Smooth muscle cell of trachea (primary cell): ENCODE measurements at places on chromosomes 13 and 19. TPM values are rescaled to one million over a fixed set of nuclear protein-coding genes. Genes with fewer than 3 reads are reported as not detected.

PPM1N gene
- total RNA-seq: 3.3 and 4.1 TPM in 2 replicates

PRR20E gene
- not detected in 2 replicates for total RNA-seq

KIR3DL2 gene
- total RNA-seq: not detected in 2 replicates

PLD3 gene
- 199 and 478 TPM in 2 replicates for total RNA-seq

OR7A5 gene
- total RNA-seq: not detected in 2 replicates

CEACAM4 gene
- total RNA-seq: not detected in 2 replicates

PSMD8 gene
- 302 and 326 TPM in 2 replicates for total RNA-seq

IZUMO1 gene
- not detected in 2 replicates for total RNA-seq

NLRP9 gene
- not detected in 2 replicates for total RNA-seq

DPF1 gene
- 1.3 and 2.2 TPM in 2 replicates for total RNA-seq

SLC15A1 gene
- total RNA-seq: under 0.01 TPM in 2 replicates

LRRC63 gene
- 0.17 and 0.29 TPM in 2 replicates for total RNA-seq

ACP5 gene
- 0.66 TPM in 1 of 2 replicates, not detected in the other for total RNA-seq

NDUFB7 gene
- 188 and 247 TPM in 2 replicates for total RNA-seq

NTN5 gene
- total RNA-seq: under 0.01 and 0.33 TPM in 2 replicates

LIM2 gene
- total RNA-seq: not detected in 2 replicates

MBD3L2 gene
- not detected in 2 replicates for total RNA-seq

NLRP4 gene
- not detected in 2 replicates for total RNA-seq
